Epithelial cell of alveolus of lung (primary cell): ENCODE measurements at places on chromosomes 5 and 9. TPM values are rescaled to one million over a fixed set of nuclear protein-coding genes. Genes with fewer than 3 reads are reported as not detected.

Gene ZNF462
- 9.8 and 16.8 TPM in 2 replicates for total RNA-seq

Gene SHISAL2B
- 4.3 TPM in 1 of 2 replicates, not detected in the other for total RNA-seq

Gene ABLIM3
- 84.9 and 91.3 TPM in 2 replicates for total RNA-seq

Gene TUSC1
- 11.5 and 16.0 TPM in 2 replicates for total RNA-seq

Gene NR2F1
- 85.3 and 452 TPM in 2 replicates for total RNA-seq

Gene MARVELD2
- 0.88 and 2.5 TPM in 2 replicates for total RNA-seq

Gene CBY3
- total RNA-seq: not detected in 2 replicates

Gene PLAC8L1
- total RNA-seq: not detected in 2 replicates

Gene ASS1
- total RNA-seq: 19.2 and 23.3 TPM in 2 replicates

Gene ESM1
- total RNA-seq: 0.16 and 42.9 TPM in 2 replicates

Gene SPAAR
- total RNA-seq: 0.39 and 1.2 TPM in 2 replicates

Gene HAPLN1
- total RNA-seq: 0.16 and 9.4 TPM in 2 replicates

Gene TLE4
- 18.2 and 19.9 TPM in 2 replicates for total RNA-seq

Gene ACTBL2
- under 0.01 and 1.2 TPM in 2 replicates for total RNA-seq

Gene HEMGN
- total RNA-seq: not detected in 2 replicates

Gene AHRR
- total RNA-seq: 7.0 and 47.7 TPM in 2 replicates

Gene C5orf63
- total RNA-seq: 2.0 and 3.9 TPM in 2 replicates

Gene SNCAIP
- total RNA-seq: 2.6 and 13.6 TPM in 2 replicates

Gene ZNF169
- total RNA-seq: 0.91 and 3.6 TPM in 2 replicates

Gene SH3PXD2B
- total RNA-seq: 30.8 and 33.9 TPM in 2 replicates

Gene NIPBL
- total RNA-seq: 10.3 and 24.1 TPM in 2 replicates

Gene SLC34A3
- not detected in 2 replicates for total RNA-seq

Gene ADAMTS2
- 29.2 and 83.8 TPM in 2 replicates for total RNA-seq

Gene ORM2
- total RNA-seq: not detected in 2 replicates

Gene NDUFAF2
- 13.3 and 36.6 TPM in 2 replicates for total RNA-seq

Gene CNTNAP3
- total RNA-seq: 1.6 and 4.4 TPM in 2 replicates

Gene PCDHGA1
- total RNA-seq: 0.13 and 0.64 TPM in 2 replicates
